ENCODE measurements at places on chromosomes 1 and 21. TPM values are rescaled to one million over a fixed set of nuclear protein-coding genes. Genes with fewer than 3 reads are reported as not detected.

HNRNPCL4 gene
- total RNA-seq: not detected

GRCh38 chr1:17516303-17517214 is 22.9 kb upstream of the ARHGEF10L start:
- DNase-seq: peak; percentile 74

STX12 gene
- total RNA-seq: 73.2 TPM

DNA sequence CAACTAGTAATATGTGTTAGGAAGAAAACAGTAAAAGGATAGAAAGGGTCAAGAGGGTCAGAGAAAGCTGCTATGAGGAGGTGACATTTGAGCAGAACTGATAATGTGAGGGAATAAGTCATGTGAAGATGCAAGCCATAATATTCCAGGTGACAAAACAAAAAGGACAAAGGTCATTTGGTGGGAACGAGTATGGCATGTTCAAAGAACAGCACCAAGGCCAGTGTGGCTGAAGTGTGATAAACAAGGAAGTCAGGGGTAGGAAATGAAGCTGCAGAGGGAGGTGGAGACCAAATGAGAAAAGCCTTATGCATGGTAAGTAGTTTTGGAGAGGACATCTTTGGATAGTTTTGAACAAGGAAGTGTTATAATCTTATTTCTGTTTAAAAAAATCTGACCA is 46.7 kb downstream of the LPGAT1 start:
- peak; percentile 63 for DNase-seq

DNA sequence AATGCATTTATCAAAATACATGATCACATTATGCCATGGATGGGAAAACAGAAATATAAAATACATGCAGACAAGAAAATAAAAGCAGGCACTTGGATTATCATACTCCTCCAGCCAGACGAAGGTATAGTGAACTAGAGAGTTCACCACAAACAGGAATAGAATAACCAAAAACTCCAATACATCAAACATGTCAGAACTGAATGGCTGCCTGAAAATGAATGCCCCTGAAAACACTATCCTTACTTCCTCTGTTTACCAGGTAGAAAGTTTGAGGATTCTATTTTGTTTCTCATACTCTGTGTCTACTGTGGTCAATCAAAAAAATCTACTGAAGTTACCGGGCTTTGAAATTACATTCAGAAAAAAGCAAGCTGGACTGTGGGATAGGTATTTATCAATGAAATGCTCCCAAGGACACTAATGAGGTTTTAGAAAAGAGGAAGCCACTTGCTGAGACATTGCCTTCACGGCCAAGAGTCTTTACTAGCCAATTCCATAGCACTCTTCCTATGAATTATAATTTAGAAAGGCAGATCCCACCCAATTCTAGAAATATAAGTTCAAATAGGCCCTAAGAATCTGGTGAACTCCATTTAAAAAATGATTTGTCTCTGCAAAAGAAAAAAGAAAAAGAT is 197.7 kb downstream of the SMYD3 start:
- DNase-seq: no peak

DNA sequence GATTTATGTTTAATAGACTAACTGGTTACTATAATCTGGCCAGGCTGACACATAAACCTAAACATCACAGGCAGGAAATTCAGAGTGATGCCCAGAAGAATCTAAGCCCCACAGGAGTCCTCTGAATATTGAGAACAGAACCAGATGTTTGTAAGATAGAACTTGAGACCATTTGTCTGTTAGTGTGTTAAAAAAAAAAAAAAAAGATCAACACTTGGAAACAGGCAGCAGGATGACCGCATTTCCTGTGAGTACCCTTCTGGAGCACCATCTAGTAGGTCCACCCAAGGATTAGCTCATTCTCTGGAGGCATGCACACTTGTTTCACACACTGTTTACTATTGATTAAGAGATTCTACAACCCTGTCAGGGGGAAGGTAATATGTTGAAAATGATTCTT is 111.4 kb upstream of the VANGL1 start:
- no peak for DNase-seq
